ENCODE measurements at places on chromosomes 11 and 22. TPM values are rescaled to one million over a fixed set of nuclear protein-coding genes. Genes with fewer than 3 reads are reported as not detected.

CHCHD10 gene
- 2.8 TPM for total RNA-seq

SERPIND1 gene
- total RNA-seq = not detected

KCNJ1 gene
- total RNA-seq = not detected

CELSR1 gene
- total RNA-seq = 14.0 TPM

CCDC87 gene
- 0.69 TPM for total RNA-seq

DHCR7 gene
- total RNA-seq = 52.7 TPM

C11orf52 gene
- total RNA-seq = not detected

TTC36 gene
- total RNA-seq = 0.36 TPM

CYTH4 gene
- not detected for total RNA-seq

MS4A3 gene
- total RNA-seq = not detected

KAT5 gene
- 58.3 TPM for total RNA-seq

CD6 gene
- 0.33 TPM for total RNA-seq

TEX54 gene
- not detected for total RNA-seq

DERL3 gene
- total RNA-seq = under 0.01 TPM

BSCL2 gene
- total RNA-seq = 70.3 TPM

CBLIF gene
- total RNA-seq = not detected

E2F8 gene
- total RNA-seq = 0.73 TPM

CHRNA10 gene
- total RNA-seq = 0.62 TPM

KIF18A gene
- 30.2 TPM for total RNA-seq

TMEM151A gene
- under 0.01 TPM for total RNA-seq

OR5A1 gene
- total RNA-seq = not detected

SPDYC gene
- total RNA-seq = not detected

OOSP1 gene
- total RNA-seq = not detected

LRRC32 gene
- total RNA-seq = 0.73 TPM

SCN4B gene
- not detected for total RNA-seq

TRIM22 gene
- 188 TPM for total RNA-seq

KRTAP5-9 gene
- not detected for total RNA-seq

UPK3A gene
- not detected for total RNA-seq

FAR1 gene
- total RNA-seq = 44.7 TPM

TUBA8 gene
- 0.67 TPM for total RNA-seq

MB gene
- not detected for total RNA-seq

MRGPRX1 gene
- not detected for total RNA-seq

APOL1 gene
- total RNA-seq = 14.0 TPM

MN1 gene
- total RNA-seq = 0.36 TPM

All from melanocyte of skin (primary cell).